ENCODE measurements at places on chromosomes 7 and 10.

- DNase-seq, result no peak
These were observed 895 bp downstream of the VSTM2A start for GRCh38 chr7:54543051-54543488.

DNA sequence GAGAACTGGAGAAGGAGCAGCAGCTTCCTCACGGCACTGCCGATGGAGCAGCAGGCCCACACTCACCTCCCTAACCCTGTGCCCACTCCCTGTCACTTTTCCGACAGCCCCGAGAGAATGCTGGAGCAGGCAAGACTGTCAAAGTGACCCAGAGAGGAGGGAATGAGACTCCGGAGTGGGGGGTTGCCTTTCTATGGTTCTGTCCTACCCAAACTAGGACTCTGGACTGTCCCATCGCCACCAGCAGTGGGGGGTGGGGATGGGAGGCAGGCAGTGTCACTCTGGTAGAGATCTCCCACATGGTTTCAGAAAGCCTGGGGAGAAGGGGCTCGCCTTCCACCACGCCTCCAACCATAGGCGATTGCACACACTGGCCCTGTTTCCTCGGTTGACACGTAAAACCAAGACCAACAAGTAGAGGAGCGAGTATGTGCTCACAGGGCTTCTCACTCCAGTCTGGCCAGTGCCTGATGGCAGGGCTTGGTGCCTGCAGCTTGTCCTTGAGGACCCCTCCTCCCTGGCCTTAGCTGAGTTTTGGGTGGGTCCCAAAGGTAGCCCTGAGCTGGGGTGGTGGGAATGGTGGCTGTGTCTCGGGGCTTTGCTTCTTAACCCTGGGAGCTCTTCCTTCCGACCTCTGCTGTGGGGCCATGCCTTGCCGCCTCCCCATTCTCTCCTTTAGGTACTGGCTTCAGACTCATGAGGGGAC is 148.5 kb downstream of the PTPN20 start:
- no peak for DNase-seq

GRCh38 chr7:28986028-28986764 is 28.1 kb upstream of the TRIL start:
- no peak for DNase-seq

- DNase-seq, result no peak
These were observed 586 bp upstream of the AOC1 start for GRCh38 chr7:150851492-150852370.

DNA sequence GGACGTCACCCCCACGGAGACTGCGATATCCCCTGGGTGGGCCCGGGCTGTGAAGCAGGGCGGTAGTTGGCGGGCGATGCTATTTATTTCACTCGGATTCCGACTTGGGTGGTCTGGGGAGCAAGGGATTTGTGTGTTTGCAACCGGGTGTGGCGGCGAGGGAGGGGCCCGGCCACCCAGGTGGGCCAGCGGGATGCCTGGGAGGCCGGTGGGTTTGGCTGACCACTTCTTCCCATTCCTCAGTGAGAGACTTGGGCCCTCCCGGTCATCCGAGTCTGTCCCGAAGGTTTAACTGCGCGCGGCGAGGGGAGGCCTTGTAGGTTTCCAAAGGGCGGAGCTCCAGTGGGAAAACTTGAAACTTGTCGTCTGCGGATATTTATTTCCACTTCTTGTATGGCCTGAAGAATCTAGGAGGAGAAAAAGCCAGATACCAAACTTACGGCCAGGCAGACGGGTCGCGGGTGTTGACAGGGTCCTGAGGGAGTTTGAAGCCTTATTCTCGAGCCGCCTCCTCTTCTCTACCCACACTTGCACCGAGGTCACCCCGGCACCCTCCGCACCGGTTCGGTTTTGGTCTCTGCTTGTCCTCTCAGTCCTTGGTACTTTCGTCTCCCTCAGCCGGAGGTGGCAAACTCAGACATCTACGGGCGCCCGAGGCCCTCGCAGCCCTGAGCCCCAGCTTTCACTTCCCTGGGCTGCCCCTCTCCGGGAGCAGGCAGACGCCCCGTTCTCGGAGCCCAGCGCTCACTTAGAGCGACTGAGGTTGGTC is 17.9 kb downstream of the ZNF316 start:
- no peak for DNase-seq

- DNase-seq, result no peak
These were observed 88.8 kb upstream of the BTBD16 start for GRCh38 chr10:122182308-122182707.

DNA sequence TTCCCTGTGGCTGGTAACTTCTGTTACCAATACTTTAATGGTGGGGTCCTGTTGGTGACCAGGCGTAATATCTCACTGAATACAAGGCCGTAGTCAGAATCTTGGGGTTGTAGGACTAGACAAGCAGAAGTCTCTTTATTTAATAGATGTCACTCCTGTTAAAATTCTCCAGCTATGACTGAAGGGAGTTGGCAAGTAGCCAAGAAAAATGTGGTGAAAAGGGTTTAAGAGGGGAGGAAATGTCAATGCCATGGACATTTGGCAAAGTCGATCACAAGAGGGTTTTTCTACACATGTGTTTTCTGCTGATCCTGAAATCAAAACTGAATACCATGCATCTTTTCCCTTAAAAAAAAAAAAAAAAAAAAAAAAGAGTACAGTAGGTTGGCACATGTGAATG is 533.5 kb downstream of the AUTS2 start:
- DNase-seq, result no peak

DNA sequence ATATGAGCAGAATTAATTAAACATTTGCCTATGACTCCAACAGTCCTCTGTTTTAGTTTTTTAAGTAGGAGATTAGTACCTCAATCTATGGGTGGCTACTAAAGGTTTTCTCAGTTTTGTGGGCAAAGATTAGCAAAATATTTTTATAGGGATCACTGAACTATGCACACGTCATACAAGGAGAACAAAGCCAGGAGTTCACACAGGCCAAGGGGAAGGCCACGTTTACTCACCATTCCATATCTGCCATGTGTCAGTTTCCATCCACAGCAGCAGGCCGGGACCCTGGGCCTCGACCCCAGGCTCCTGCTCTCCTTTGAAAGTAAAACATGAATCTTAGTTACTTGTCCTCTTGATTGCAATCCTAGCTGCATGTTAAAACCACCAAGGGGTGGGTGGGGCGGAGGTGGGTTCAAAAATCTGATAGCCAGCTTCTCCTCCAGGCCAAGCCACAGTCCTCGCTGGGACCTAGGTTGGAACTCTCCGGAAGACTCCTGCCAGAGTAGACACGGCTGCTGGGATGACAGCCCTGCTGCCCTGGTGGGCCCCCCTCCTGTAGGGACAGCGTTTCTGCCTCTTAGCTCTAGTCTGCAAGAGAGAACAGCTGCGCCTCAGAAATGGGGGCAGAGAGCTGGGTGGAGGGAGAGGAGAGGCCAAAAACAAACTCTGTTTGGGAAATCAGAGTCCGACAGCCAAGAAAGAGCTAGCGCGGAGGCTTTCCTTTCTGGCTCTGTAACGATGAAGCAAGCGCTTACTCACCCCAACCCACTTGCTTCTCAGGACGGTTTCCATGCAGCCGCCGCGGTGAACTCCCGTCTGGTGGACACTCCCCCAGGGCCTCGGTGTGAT is 35.6 kb downstream of the PITRM1 start:
- DNase-seq, result no peak

GRCh38 chr10:72316748-72317435 is 37.8 kb downstream of the DNAJB12 start:
- no peak for DNase-seq

- DNase-seq, result no peak
These were observed 32.8 kb upstream of the DGKI start for GRCh38 chr7:137879357-137880158.

DNA sequence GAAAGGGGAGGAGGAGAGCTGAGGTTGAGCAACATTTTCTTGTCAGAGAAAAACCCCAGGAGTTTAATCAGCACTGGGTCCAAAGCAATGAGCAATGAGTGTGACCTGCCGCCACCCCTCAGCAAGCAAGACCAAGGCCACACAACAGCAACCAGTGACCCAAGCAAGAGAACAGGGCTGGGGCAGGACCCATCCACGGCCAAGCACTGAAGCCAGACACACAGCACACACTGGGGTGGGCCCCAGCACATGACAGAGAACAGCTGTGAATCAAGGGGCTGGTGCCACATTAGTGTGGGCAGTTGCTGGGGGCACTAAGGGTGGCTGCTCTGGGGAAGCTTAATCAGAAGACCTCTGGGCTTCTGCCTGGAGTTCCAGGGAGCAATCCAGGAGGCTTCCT is 16.2 kb downstream of the TMEM72 start:
- DNase-seq, result no peak

DNA sequence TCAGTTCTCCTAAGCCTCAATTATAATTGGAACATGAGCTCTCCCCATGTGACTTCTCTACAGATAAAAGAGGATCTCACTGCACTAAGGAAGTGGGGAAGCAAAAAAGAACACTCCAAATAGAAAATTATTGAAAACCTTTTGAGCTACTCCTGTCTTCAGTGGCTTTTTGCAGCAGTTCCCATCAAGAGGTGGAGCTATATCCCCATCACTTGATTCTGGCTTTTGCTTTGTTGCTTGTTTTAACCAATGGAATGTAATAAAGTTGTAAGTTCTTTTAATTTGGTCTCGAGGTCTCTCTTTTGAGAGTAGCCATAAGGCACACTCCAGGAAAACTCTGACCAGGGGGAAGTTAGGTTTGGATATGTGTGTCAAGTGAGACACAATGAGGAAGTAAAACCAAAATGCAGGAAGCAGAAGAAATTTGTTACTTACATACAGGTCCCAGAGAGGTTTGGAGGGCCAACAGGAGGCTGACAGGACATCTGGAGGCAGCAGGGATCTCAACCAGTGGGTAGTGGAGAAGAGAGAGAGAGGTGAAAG is 569.4 kb downstream of the HTR7 start:
- DNase-seq, result peak; percentile 25

DNA sequence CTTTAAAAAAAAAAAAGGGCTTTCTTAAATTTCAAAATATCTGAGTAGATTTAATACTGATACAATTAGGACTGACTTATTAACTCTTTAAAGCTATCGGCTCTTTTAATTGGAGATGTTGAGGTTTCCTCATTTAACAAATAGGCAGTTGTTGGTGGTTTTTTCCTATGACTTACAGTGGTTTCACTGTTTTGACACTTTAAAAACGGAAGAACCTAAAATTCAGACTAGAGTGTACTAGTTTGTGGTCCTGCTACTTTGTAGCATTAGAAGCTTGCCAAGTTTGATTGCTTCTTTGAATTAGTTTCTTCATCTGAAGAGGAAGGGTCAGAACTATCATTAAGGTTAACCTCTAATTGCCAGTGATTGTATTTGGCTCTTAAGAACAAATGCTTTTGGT is 27.7 kb downstream of the CUL1 start:
- no peak for DNase-seq

DNA sequence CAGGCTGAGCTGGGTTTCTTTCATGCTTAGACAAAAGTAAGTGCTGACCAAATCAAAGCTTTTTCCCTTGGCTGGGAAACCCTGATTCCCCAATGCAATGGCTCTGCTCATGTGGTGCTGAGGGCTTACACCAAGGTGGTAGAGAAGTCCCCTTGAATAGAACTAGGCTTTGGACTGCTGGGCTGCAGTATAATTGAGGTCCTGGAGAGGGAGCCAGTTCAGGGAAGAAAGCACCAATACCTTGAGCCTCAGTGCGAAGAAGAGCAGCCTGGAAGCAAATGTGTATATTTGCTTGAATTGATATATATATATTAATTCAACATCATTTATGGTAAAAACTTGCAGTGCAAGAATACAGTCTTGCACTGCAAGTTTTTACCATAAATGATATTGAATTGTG is 391.1 kb downstream of the RPS24 start:
- no peak for DNase-seq

DNA sequence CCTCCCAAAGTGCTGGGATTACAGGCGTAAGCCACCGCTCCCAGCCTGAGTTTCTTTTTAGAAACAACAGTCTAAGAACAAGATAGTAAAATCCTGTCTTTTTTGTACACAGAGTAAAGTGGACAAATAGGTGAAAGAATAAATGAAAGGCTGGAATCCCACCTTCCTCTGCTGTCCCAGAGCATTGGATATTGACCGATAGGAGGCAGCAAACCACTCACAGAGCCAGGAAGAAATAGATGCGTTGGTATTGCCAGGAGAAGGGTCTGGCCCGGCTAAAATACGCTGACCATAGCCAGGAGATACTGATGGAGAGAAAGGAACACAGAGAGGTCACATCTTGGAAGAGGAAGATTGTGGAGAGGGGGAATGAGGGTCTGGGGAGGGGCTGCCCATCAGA is 11.4 kb upstream of the ZNF12 start:
- DNase-seq, result no peak

DNA sequence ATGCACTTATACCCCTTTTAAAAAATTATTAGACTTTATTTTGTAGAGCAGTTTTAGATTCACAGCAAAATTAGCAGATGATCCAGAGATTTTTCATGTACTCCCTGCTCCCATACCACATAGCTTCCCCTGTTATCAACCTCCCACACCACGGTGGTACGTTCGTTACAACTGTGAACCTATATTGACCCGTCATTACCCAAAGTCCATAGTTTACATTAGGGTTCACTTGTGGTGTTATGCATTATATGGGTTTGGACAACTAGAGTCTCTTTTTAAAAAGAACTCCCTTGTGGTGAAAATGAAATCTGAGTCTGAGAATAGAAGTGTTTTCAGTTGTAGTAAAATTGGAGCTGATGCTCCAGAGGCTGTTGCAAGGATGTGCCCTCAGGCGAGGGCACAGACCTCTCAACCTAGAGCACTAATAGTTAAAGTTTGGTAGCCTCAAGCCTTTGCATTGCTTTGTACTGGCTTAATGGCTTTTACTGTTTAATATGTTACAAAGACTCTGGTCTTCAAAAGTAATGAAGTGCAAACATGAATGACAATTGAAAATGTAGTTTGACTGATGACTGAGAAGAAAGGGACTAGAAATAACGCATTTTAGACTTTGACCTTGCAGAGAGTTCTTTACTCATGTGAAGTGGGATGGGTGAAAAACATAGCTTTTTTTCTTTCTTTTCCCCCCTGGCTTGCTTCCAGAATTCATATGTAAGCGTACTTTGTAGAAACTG is 30.6 kb upstream of the CSTF2T start:
- no peak for DNase-seq

DNA sequence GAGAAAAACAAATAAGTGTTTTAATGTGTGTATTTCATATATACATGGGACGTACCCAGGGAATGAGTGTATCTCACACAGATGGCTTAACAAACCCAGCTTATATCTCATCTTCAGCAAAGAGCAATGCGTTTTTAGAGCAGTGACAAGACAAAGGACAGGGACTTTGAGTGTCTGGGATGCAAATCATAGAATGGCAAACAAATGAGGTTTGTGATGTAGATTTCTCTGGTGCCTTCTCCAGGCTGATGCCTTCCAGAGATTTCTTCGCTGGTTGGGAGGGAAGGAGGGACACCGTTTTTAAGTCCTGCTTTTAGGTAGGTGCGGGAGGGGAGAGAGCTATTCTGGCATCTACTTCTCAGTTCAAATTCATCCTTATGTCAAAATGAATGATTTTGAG is 16.6 kb downstream of the LANCL2 start:
- no peak for DNase-seq

GRCh38 chr10:84530724-84531325 is 202.4 kb downstream of the CCSER2 start:
- no peak for DNase-seq

- no peak for DNase-seq
These were observed 41.5 kb upstream of the PIK3CG start for GRCh38 chr7:106823631-106824030.

GRCh38 chr10:46548498-46549090 is 7.9 kb downstream of the GPRIN2 start:
- no peak for DNase-seq
